Cerebellar nuclear complex (tissue), 1 donor: ENCODE measurements at places on chromosomes 3 and 15.

- no peak for DNase-seq
These were observed 922.2 kb downstream of the ROBO1 start for GRCh38 chr3:78845605-78846004.

DNA sequence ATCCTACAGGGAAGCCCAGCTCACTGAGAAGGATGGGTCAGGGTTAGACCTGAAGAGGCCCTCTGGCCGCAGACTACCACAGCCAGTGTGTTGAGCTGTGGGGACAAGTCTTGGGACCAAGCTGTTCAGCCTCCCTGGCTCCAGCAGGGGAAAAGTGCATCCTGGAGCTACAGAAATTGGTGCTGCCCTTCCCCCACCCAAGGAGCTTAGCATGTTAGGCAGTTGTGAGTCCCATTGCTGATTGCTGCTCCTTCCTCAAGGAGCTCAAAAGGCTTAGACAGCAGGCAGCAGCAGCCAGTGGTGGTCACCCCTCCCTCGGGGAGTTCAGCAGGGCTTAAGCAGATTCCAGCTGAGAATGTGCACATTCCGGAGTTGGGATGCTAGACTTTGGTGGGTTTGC is 165.6 kb downstream of the ATP8B4 start:
- no peak for DNase-seq

DNA sequence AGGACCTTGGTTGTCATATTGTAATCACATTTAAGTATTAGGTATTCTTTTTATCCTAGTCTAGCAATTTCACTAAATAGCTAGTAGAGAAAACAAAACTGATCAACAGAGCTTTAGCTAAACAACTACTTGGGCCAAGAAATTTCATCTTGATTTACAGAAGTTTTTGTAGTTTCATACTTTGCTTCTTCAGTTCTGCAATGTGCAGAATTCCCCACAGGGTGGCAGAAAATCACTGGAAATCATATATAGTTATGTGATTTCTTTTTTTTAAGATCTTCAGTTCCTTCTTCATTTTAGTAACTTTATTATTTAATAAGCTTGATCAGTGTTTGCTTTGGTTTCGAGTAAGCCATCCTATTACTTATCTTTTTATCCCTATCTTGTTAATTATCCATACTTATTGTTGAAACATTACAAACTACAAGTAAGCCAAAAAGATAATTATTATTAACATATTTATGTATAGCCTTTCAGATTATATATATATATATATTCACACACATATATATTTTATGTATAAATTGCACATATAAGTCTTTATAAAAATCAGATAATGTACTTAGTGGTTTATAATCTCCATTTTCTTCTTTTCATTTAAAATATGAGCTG is 2.2 kb upstream of the BNIP2 start:
- no peak for DNase-seq

GRCh38 chr3:64685331-64685799 is 2.4 kb downstream of the ADAMTS9 start:
- no peak for DNase-seq

DNA sequence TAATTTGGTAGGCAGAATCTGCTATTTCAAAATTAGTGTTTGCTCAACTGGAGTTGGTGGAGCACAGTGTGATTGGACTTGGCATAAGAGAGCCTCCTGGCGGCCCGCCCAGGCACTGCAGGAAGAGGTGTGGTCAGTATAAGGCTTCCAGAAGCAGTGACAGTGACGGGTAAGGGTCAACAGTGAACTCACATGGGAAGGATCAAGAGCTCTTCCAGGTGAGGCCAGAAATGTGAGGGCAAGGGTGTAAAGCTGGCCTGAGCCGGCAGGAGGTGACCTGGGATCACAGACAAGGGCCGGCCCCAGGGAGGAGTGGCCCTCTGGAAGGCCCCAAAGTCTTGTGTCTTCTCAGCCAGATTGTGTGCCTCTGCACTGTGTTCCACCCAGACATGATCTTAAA is 93.2 kb upstream of the RNF7 start:
- DNase-seq: no peak

DNA sequence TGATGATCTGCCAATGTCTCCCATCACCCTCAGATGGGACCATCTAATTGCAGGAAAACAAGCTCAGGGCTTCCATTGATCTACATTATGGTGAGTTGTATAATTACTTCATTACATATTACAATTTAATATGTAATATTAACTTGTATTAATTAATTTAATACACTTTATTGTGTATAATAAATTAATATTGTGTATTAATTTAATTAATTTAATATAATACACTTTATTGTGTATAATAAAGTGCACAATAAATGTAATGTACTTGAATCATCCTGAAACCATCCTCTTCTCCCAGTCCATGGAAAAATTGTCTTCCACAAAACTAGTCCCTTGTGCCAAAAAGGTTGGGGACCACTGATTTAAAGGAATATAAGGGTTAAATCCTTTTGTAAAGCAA is 123.4 kb downstream of the FBN1 start:
- DNase-seq: no peak

DNA sequence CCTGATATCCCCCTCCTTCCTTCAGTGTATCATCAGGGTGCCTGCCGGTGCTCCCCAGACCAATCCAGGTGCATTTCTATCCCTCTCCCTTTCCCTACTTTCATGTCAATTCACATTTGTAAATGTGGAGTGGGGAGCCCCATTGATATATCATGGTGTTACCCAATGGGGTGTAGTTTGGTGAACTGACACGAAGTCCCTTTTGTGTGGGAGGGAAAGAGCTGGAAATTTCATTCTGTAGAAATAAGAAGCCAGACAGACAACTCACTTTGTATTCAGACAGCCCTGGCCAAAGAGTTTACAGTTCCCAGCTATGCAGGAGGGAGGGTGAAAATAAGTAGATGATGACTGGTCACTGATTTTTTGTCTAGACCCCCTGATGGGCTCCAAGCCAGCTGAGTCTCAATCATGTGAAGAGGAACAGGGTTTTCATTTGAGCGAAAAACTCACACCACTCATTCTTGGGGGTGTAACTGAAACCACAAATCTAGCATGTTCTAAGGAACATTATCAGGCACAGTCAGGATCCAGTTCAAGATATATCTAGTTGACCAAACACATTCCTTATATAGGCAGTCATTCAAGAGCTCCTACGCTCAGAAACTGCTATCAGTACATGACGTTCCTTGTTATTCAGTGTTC is 58.9 kb downstream of the LMCD1 start:
- DNase-seq: no peak

DNA sequence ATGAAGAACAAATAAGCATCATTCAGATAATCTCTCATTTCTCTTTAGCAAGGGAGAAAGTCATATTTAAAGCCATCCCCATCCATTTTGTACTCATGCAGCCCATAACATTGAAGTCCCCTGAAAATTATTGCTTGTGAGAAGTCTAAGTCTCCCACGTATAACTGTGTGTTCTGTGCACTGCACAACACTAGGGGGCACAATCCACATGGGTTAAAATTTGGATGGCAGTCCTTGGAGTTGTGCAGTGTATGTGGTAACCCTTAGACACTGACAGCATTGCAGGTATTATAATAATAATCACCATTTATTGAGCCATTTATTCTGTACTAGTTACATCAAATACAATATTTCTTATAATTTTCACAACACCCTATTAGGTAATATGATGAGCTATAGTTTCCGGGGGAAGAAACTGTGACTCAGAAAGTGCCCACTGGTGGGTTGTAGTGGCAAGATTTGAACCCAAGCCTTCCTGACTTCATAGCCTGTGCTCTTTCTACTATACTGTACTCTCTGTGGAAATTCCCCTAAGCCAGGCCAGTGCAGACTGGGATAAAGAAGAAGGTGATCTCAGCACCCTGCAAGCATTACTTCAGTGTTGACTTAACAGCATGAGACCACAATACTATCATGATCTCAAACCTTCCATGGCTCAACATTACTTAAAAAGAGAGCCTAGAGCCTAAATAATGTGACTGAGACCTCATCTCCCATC is 15.7 kb downstream of the KCNAB1 start:
- DNase-seq: no peak

DNA sequence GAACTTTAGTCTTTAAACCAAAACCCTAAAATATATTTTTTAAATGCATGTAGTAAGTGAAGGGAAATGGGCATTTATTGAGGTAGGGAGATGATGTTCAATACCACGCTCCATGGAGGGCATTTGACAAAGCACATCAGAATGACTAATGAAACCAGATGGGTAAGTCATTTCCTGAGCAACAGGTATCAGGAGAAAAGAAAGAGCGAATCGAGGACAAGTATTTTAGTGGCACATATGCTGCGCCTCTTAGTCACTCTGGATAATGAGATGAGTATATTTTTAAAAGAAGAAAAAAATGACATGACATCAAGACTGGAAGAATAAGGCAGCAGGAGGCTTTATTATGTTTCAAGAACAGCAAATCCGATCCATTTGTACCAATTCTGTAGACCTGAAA is 129.0 kb upstream of the ARHGEF3 start:
- DNase-seq: no peak

DNA sequence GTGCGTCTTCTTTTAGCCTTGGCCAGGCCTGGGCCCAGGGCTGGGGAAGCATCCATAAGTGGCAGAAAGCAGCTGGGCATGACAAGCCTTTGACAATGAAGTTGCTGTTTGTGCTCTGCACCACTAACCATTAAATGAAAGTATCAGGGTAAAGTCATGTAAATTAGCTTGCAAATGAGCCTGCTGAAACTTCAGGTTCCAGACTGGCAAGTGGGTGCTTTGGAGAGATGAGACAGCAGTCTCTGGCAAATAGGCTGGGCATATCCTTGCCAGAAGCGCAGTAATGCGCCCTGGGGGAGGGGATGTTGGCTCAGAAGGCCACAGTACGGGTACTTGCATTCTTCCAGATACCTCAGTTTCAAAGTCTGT is 40.7 kb downstream of the RAB6B start:
- DNase-seq: no peak
